ENCODE measurements at places on chromosomes 6 and 20.

- no peak for DNase-seq
- peaks cover 31% of the 10 kb centered on the region for H3K27me3 ChIP-seq
- no peak overlapping the region for H3K27ac ChIP-seq
- H3K4me1 ChIP-seq: no peaks in the 10 kb centered on the region
- no peaks in the 10 kb centered on the region for H3K36me3 ChIP-seq
- H3K4me3 ChIP-seq: no peak overlapping the region
Measured at GRCh38 chr20:36377348-36378326, 71.5 kb downstream of the DLGAP4 start.

GRCh38 chr6:775863-776262 is 82.9 kb upstream of the EXOC2 start:
- DNase-seq: no peak
- H3K36me3 ChIP-seq: no peaks in the 10 kb centered on the region
- H3K27me3 ChIP-seq: peaks cover 17% of the 10 kb centered on the region
- no peak overlapping the region for H3K27ac ChIP-seq
- H3K4me1 ChIP-seq: no peaks in the 10 kb centered on the region

- no peak overlapping the region for H3K27ac ChIP-seq
- H3K36me3 ChIP-seq: peaks cover 2% of the 10 kb centered on the region
- DNase-seq: no peak
- H3K27me3 ChIP-seq: no peaks in the 10 kb centered on the region
Measured at GRCh38 chr6:109050447-109051102, 44.1 kb downstream of the SESN1 start.

DNA sequence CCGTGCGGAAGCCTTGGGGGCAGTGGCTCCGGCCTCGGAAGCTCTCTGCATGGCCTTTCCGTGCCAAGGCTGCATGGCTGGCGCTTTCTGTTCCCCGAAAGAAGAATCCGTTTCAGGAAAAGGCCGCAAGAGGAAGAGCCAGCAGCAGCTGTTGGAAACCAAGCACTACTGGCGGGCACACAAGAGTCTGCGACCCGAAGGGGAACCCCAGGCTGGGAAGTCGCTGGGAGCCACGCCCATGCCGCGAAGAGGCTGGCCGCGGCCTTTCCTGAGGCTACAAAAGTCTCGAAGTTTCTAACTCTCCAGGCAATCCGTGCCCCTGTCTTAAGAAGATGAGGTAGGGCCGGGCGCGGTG is at the start of gene CGAS:
Gene CGAS (minus strand): TSS at position 191 of the 355 bp plus-strand sequence. CDS start 116 bp downstream, at position 75.
- no peaks in the 10 kb centered on the region for H3K27me3 ChIP-seq
- H3K4me1 ChIP-seq: peaks cover 18% of the 10 kb centered on the region
- H3K36me3 ChIP-seq: peaks cover 33% of the 10 kb centered on the region
- peak within 1 kb of the TSS; percentile 88 for H3K27ac ChIP-seq

DNA sequence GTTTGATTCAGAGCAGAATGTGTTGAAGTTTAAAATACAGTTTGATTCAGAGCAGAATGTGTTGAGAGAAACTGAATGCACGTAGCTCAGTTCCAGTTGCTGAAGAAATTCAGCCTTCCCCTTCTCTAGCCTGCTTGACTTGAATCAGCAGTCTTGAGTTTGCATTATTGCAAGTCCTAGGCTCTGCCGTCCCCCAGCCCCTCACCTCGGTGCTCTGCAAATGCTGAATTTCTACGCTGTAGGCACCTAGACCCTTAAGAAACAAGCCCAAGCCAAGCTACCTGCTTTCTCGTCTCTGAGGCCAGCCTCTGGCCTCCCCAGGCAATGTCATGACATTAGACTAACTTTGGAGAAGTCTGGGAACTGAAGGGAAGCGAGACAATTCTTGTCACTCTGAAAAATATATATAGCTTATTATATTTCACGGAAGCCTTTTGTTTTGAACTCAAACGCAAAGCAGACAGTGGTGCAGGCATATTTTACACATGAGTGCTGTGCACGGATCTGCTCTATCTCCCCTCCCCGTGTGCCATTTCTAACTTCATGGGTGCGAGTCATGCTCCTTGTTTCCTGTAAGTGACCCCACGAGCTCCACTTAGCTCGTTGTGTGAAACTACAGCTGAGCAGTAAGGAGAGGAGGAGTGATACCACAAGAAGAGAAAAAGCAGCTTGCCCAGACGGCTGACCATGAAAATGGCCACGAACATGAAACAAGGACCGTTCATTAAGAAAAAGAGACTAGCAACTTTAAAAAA is 71.4 kb upstream of the DUSP22 start:
- no peak for DNase-seq
- H3K36me3 ChIP-seq: no peaks in the 10 kb centered on the region
- H3K27ac ChIP-seq: peak overlapping the region; percentile 18
- peaks cover 59% of the 10 kb centered on the region for H3K4me1 ChIP-seq
- peaks cover 3% of the 10 kb centered on the region for H3K27me3 ChIP-seq
- H3K4me3 ChIP-seq: no peak overlapping the region

DNA sequence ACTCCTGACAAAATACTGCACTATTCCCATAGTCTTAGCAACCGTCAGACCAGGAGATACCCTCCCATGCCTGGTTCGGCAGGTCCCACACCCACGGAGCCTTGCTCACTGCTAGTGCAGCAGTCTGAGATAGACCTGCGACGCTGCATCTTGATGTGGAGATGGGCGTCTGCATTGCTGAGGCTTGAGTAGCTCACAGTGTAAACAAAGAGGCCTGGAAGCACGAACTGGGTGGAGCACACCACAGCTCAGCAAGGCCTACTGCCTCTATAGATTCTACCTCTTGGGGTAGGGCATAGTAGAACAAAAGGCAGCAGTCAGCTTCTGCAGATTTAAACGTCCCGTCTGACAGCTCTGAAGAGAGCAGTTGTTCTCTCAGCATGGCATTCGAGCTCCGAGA is 25.4 kb downstream of the TMEM244 start:
- H3K4me1 ChIP-seq: no peaks in the 10 kb centered on the region
- peaks cover 10% of the 10 kb centered on the region for H3K27me3 ChIP-seq
- DNase-seq: no peak
- no peak overlapping the region for H3K4me3 ChIP-seq
- H3K27ac ChIP-seq: no peak overlapping the region
